ENCODE measurements at places on chromosomes 2 and 18.

GRCh38 chr2:233329489-233330135 is 22.0 kb downstream of the SAG start:
- peak; percentile 73 for DNase-seq

- peak; percentile 14 for DNase-seq
These were observed 36.9 kb upstream of the SLC14A1 start for GRCh38 chr18:45686891-45687611.

- DNase-seq, result no peak
These were observed 116.6 kb downstream of the LIPG start for GRCh38 chr18:49678440-49678839.

DNA sequence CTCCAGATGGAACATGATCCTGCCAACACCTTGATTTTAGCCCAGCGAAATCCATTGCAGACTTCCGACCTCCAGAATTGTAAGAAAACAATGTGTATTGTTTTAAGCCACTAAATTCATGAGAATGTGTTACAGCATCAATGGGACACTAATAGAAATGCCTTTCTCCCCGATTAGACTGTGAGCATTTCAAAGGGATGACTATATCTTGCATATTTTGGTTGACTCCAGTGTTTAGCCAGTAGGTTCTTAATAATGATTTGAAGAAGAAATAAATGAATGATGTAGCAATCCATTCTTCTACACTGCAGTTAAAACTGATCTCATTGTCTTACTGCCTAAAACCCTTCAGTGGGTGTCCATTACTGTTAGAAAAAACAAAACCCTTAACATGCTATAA is 67.4 kb upstream of the ACVR1C start:
- DNase-seq, result no peak

DNA sequence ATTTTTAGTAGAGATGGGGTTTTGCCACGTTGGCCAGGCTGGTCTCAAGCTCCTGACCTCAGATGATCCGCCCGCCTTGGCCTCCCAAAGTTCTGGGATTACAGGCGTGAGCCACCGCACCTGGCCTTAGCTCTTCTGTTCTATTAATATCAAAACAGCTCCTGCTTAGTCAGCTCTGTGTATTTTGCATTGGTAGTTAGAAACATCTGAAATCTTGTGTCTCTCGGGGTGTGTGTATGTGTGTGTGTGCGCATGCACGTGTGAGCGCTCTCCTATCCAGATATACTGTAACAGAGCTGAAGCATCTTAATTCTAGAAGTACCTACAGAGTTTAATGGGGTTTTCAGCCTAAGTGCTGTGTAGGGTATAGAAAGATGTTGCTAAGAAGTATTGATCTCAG is 33.7 kb downstream of the SETBP1 start:
- no peak for DNase-seq

DNA sequence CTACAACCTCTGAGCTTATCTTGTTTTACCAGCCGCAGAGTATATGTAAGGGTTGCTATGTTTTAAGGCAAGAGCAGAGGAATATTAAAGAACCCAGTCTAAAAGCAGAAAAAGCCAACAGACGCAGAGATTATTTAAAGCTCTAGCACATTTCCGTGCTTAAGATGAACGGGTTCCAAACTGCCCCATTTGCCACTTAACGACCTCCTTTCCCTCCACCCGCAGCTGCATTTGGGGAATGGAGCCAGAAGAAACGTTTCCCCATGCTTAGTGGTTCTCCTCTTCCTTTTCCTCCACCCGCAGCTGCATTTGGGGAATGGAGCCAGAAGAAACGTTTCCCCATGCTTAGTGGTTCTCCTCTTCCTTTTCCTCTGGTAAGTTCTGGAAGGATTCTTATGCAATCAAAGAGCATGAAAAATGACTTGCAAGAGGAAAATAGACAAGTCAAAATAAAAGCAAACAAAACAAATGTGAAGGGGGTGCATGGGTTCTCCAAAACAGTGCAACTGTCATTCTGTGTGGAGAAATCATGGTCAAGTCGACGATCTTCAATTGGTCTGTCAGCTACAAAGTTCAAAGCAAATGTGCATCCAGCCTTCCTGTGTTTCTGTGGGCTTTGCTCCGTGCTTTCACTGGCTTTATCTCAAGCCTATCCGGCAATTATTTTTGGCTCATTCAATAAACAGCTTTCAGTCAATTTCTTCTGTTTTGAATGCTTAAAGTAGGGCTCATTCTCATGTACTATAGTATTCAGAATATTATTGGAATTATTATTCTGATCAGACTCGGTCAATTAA is 57.8 kb downstream of the DIPK1C start:
- no peak for DNase-seq

DNA sequence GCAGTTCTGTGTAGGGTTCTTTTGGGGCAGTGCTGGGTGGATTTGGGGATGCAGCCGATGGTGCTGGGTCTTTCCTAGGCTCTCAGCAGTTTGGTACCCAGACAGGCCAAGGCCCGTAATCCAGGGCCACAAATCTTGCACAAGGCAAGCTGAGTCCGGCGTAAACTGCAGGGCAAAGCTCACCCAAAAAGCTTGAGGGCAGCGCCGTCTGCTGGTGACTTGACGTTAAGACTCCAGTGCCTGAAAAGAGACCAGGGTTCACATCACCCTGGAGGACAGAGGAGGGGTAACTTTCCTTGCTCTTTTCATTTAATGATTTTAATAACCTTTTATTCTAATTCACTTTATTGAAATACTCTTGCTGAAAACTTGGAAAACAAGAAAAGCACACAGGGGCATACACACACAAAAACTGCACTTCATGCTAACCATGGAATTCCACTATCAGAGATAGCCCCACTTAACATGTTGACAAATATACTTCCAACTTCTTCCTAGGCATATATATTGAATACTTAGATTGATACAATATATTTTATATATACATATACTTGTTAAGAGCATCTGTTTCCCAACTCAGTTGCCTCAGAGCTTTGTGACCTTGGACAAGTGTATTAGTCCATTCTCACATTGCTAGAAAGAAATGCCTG is 38.9 kb downstream of the CNGA3 start:
- DNase-seq, result peak; percentile 58

DNA sequence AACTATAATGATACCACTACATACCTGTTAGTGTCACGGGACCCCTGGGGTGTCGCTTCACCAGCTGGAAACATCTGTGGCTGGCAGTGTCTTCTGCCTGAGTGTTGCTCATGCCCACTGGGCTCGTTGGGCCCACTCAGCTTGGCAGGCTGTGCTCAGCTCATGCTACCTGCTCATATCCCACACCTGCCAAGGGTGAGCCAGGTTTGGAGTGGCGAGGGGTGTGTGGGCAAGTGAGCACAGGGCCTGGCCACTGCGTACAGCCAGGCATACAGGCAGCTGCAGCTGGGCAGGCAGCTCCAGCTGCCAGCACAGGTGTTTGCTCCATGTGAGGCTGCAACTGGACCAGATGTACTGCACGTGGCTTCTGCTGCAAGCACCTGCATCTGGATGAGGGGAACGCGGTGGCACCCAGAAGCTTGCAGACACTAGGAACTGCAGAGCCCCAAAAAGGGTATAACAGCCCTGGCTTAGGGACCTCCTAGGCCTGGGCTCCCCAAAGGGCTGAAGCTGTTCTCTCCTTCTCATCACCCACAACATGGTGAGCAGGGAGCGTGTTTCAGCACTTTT is 70.1 kb downstream of the SUCLG1 start:
- DNase-seq, result no peak

- no peak for DNase-seq
These were observed 572 bp downstream of the RPS27A start for GRCh38 chr2:55232863-55233657.

DNA sequence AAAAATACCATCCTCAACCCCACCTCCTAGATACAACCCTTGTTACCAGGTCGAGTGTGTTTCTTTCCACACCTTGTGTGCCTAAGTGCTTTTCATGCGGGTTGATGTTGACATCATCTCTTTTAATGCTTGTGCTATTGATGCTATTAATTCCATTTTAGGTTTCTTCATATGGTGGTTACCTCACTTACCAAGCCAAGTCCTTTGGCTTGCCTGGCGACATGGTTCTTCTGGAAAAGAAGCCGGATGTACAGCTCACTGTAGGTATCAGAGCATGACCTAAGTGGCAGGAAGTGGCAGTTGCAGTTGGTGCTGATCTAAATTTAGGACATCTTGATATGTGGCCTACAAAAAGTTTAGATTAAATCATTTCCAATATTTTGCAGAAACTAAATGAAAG is 149.9 kb upstream of the TTC39C start:
- DNase-seq, result no peak

GRCh38 chr2:3265981-3266924 is 111.4 kb downstream of the EIPR1 start:
- no peak for DNase-seq

DNA sequence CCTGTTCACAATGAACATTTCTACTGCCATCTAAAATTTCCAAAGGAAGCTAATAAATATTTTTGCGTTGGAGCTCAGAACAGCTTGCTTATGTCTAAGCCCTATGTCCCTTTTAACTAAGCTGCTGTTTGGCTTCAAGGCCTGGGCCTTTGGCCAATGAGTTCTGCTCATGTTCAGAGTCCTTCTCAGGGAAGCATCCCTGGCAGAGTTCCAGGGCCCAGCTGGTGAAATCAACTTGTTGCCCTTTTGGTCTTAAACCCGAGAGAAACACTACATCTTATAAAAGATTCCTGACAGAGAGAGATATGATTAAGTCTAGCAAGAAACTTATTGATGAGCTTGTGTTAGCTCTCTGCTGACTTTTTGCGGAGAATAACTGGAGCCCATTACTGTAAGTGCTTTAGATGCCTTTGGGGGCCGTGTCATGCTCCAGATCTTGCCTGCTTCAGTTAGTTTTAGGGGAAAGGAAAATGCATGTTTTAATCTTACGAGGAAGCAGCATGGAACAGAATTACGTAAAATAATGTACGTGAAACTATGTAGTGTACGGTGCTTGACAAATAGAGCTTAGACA is 102.5 kb upstream of the NOSTRIN start:
- DNase-seq, result peak; percentile 53

DNA sequence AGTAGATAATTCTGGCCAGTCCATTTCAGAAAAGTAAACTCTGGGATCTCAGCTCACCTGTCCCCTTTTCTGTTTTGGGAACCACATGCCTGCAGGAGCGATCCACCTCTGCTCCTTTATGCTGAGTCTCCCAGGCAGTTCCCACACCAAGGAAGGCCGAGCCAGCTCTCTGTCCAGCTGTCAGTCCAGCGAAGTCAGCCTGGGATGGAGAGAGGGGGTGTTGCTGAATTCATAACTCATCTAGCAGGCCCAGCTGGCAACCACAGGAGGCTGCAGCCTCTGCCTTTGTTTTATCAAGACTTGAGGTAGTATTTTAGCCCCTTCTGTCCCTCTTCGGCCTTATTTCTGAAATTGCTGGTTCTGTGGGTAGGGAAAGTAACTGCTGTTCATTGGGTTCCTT is 209.9 kb downstream of the ARL4C start:
- DNase-seq, result no peak

DNA sequence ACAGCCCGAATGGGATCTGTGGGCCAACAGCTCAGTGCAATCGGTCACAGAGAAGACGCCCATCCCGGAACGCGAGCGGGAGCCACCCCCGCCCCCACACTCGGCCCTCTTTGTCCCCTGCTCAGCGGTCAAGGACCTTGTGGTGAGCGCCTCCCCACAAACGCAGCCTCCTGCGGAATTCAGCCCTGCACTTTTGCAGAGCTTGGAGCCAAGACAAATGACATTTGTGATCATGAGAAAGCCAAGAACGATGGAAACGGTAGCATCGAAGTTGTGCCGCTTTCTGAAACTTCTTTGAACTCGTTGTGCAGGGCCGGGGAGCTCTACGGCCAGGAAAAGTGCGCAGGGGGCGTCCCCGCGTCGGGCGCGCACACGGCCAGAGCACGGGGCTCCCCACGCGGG is 6.7 kb upstream of the SALL3 start:
- no peak for DNase-seq

GRCh38 chr2:236177604-236177966 is 9.4 kb upstream of the GBX2 start:
- peak; percentile 81 for DNase-seq

DNA sequence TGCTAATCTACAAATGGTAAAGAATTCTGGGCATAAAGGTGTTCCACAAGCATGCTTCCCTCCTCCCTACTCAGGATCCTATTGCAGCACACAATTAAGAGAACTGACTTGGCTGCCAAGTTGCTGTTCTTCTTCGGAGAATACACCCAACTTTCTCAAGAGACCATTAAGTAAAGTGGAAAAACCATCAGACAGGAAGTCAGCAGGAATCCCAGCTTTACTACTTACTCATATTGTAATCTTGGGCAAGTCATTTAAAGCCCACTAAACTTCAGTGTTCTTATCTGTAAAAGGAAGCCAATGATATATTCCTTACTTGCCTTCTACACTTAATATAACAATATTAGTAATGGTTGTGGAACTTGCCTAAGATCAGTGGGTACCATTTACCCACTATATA is 37.8 kb downstream of the PSTPIP2 start:
- DNase-seq, result no peak

GRCh38 chr2:54227798-54228197 is 28.2 kb downstream of the TSPYL6 start:
- no peak for DNase-seq

- no peak for DNase-seq
These were observed 93.1 kb downstream of the CABLES1 start for GRCh38 chr18:23228102-23229061.

GRCh38 chr2:184890311-184890710 is 292.0 kb downstream of the ZNF804A start:
- DNase-seq, result no peak

DNA sequence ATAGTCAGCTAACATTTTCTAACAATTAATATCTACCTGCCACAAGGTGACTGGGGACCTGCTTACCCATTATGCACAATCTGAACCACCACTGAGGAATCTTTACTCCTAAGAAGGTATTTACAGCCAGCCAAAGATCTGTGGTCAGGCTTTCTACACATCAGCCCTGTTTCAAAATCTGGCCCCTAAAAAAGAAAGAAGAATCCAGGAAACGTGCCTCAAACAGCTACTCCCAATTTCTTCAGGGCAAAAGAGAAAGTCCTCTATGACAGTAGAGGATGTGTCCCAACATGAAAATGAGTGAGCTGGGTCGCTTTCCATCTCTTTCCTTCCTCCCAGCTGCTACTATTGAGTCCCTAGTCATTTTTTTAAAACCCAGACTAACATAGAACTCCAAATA is 79.5 kb downstream of the EPB41L3 start:
- DNase-seq, result no peak

DNA sequence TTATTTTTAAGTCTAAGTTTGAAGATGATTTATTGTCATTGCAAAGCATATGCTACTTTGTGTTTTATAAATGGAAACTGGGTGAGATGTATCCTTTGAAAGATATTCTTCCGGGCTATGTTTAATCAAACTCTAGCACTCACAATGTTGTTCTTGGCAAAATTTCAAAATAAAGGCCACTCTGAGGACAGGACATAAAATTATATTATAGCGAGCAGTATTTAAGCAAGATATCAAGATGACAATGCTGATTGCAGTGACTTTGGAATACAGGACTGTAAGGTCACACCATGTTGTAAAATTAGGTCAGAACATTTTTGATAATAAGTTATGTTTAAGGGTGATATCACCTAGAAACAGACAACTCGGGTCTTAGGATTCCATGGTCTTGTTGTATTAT is 14.2 kb downstream of the RPRM start:
- DNase-seq, result no peak

GRCh38 chr2:203853271-203853670 is 14.3 kb upstream of the CTLA4 start:
- no peak for DNase-seq

All from NCI-H1694 treated with DMSO at 0.1 percent for 48 hours (cell line).